ENCODE measurements at places on chromosomes 16 and 17.

- no peak for DNase-seq
These were observed 44.8 kb downstream of the PARN start for GRCh38 chr16:14585287-14585686.

GRCh38 chr17:39002991-39003715 lies 36.0 kb upstream of the FBXO47 start:
- peak; percentile 85 for DNase-seq

- no peak for DNase-seq
These were observed 1.1 kb downstream of the SOCS3 start for GRCh38 chr17:78358538-78359320.

GRCh38 chr17:6823011-6823442 lies 8.5 kb downstream of the TEKT1 start:
- no peak for DNase-seq

GRCh38 chr16:30113711-30114333 lies 485 bp upstream of the GDPD3 start:
- no peak for DNase-seq

GRCh38 chr17:74938194-74938950 lies 2.7 kb downstream of the OTOP3 start:
- no peak for DNase-seq

DNA sequence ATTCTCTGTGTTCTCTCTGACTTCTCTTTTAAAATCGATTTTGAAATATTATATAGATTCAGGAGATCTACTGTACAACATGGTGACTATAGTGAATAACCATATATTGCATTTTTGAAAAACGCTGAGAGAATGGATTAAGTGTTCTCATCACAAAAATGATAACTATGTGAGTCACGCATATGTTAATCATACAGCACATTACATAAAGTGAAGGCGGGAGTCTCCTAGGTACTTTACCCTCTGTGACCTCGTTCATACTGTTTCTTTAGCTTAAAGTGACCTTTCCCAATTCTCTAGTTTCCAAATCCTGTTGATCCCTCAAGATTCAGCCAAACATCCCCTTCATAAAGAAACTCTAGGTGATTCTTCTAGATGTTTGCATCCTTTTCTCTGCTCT lies 3.1 kb upstream of the KRTAP3-2 start:
- no peak for DNase-seq

- no peak for DNase-seq
These were observed 6.4 kb upstream of the SLFN12L start for GRCh38 chr17:35543856-35544255.

GRCh38 chr17:75059369-75060345 lies 12.6 kb downstream of the KCTD2 start:
- peak; percentile 61 for DNase-seq

GRCh38 chr16:52265446-52265861 lies 281.5 kb downstream of the TOX3 start:
- no peak for DNase-seq

DNA sequence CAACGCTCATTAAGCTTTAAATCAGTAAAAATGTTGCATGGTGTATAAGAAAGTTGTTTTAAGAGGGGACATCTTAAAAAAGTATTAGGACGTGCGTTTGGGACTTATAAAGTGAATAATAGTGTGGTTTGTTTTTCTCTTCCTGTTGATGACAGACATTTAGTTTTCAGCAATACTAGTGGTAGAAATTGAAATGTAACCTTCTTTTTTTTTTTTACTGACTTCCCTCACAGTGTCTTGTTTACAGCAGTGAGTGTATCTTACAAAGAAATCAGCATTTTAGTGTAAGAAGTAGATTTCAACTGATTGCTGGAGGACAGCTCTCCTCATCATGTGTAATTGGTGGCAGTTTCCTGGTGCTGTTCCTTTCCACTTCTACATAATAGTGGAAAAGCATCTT lies 39.6 kb downstream of the CYLD start:
- DNase-seq, result no peak

DNA sequence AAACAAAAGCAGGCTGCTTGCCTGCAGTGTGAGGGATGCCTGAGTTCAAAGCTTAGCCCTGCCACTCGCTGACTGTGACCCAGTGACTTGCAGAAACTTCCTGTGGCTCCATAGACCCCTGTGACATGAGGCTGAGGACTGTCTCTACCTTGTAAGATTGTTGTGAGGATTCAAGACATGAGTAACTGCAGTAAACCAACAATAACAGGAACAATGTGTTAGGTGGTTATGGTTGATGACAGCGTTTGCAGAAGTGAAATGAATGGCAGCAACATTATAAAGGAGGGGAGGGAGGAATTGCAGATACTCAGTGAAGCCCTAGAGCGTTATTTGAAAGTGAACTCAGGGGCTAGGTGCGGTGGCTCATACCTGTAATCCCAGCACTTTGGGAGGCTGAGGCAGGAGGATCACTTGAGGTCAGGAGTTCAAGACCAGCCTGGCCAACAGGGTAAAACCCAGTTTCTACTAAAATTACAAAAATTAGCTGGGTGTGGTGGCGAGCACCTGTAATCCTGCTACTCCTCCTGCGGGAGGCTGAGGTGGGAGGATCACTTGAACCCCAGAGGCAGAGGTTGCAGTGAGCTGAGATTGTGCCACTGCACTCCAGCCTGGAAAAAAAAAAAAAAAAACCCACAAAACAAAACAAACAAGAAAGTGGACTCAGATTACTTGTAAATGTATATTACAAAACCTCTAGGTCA lies 33.5 kb upstream of the EMP2 start:
- no peak for DNase-seq

GRCh38 chr17:12736526-12736925 lies 52.8 kb upstream of the ARHGAP44 start:
- DNase-seq, result no peak

GRCh38 chr16:70522216-70523075 lies 908 bp downstream of the COG4 start:
- DNase-seq, result no peak

DNA sequence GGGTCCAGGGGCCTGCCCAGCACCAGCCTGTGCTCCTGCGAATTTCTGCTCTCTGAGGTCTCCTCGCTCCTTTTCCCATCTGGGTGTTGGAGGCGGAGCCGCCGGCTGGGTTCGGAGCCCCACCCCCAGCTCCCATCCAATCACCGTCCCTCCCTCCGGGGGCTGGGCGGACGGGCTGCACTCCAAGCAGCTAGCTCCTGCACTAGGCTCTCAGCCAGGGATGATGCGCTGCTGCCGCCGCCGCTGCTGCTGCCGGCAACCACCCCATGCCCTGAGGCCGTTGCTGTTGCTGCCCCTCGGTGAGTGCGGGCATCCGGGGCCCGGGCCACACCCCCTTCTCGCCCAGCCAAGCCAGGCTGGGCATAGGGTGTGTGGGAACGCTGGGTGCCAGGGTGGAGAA lies at the start of gene NRN1L:
Gene NRN1L, plus strand, starts transcription at position 202 of the 400 bp plus-strand sequence. Its CDS starts 19 bp downstream, at position 221.
- DNase-seq, result peak; percentile 91

- no peak for DNase-seq
These were observed 122.6 kb upstream of the RPL38 start for GRCh38 chr17:74080656-74081582.

DNA sequence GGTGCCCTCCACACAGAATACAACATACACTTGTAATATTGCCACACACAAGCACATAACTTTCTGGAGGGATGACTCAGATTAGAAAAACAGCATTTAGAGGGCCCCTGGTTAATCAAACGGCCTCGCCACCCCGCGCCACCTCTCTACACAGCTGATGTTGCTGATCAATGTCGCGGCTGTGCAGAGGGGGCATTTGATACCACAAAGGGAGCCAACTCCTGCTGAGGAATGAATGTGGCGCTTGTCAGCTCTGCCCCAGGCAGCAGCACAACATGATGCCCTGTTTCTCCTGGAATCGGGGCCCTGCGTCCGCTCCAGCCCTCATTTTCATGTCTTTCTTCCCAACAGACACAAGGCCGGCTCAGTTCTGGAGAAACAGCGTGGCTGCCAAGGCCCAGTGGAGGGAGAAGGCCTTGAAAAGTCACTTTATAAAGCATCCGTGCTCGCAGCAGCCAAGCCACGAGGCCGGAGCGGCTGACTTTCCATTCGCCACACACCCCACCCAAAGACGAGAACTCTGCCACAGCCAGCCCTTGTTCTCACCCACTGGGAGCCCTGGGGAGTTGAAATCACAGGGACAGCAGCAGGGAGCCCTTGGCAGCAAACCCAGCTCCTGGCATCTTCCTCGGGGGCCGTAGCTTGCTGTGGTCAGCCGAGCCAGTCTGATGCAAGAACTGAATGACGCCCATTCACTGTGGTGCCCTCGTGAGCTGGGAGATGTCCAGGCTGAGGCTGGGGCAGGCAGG lies 65.6 kb downstream of the XYLT1 start:
- peak; percentile 92 for DNase-seq

DNA sequence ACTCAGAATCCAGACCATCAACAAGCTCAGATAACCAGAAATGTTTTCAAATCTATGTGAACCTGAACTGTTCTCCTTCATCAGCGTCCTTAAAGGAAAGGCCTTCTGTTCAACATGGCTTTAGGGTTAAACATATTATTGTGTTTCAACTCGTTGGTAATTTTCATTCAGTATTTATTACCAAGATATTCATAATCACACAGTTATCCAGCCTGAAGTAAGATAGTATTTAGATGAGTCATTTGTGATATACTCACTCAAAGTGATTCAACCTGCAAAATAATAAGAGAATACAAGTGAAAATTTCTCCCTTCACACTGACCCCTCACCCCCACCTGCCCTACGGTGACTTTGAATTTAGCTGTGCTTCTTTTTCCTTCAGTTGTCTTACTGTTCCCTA lies 3.0 kb downstream of the CYLD start:
- no peak for DNase-seq

GRCh38 chr17:61849674-61850073 lies 13.7 kb downstream of the BRIP1 start:
- no peak for DNase-seq

DNA sequence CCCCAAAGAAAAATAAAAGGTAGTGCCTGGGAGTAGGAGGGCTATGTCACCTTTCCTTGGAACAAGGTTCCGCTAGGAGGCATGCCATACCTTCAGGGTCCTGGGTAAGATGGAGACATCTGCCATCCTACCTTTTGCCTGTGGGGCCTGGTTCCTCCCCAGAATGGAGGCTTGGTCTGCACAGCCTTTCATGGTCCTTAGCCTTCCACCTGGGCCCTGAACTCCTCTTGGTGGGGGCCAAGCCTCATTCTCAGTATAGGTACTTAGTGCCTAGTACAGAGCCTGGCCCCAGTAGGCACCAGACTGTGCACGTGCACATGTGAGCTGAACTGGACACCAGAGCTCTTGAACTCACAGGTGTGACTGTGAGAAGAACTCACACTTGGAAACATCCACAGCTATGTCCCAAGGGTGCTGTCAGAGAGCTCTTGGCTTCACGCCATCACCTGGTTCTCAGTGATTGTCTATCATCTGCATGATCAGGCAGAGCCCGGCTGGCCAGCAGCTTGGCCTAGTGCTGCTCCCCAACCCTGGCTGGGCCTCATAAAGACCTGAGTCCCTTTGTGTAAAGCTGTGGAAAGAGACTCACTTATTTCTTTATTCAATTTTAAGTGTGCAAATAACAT lies 143.2 kb downstream of the SOCS1 start:
- DNase-seq, result no peak

GRCh38 chr16:5560084-5560483 lies 462.5 kb upstream of the EEF2KMT start:
- no peak for DNase-seq

DNA sequence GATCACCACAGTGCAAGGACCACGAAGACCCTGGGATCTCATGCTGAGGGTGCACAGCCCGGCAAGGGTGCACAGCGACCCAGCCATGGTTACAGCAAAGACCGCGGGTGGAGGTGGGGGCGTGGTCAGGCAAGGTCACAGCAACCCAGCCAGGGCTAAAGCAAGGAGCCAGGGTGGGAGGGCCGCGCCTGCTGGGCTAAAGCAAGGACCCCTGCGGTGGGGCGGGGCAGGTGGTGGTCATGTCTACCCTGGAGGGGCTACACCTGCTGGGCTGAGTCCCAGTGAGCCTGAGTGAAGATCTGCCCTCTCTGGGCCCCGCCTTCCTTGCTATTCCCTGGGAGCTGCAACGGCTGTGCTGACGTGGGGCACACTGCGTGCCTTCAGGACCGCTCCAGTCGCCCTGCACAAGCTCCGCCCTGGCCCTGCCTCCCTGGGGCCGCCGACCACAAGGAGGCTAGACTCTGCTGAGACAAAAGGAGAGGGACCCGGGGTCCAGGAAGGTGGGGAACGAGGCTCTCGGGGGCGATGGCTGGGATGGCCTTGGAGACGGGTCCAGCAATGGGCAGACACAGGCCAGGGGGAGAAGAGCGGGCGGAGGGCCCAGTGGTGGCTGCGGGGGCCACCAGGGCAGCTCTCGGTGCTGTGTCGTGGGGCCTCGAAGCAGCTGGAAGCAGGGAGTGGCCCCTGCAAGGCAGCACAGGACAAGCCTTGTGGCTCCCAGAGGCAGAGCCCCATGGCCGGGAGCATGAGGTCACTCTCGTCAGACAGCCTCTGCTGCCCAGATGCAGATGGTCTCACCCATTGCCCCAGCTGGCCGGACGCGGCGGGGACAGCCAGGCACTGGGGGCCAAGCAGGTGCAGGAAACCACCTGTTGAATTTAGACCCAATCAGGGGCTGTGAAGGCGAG lies 52.8 kb downstream of the CBFA2T3 start:
- no peak for DNase-seq

DNA sequence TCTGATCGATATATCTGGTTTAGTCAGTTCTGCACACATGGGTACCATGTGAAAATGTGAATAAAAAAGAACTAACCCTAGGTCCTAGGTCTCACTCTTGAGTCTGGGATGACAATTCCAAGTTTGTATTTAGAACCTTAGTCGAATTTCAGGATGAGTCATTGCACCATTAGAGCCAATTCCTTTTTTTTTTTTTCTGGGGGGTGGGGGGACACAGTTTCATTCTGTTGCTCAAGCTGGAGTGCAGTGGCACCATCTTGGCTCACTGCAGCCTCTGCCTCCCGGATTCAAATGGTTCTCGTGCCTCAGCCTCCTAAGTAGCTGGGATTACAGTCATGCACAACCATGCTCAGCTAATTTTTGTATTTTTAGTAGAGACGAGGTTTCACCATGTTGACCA lies 41.6 kb downstream of the SPAG9 start:
- no peak for DNase-seq

- DNase-seq, result peak; percentile 72
These were observed 39.2 kb downstream of the ZNF778 start for GRCh38 chr16:89256651-89257254.

DNA sequence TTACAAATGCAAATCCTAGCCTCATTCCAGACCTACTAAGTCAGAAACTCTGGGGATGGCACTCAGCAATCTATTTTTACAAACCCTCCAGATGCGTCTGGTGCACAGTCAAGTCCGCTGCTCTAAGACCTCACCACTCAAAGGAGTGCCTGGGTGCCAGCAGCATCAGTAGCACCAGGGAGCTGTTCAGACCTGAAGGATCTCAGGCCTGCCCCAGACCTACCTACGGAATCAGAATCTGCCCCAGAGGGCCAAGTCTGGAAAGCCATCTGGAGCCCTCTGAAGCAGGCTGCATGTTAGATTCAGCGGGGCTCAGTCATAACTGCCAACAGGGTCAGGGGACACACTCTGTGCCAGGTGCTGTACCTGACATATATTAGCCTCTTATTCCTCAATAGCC lies 17.6 kb downstream of the MEOX1 start:
- no peak for DNase-seq
